BE2C (cell line): ENCODE measurements at places on chromosomes 12 and 14.
A peak's percentile ranks its signal among the peaks of the same experiment; 100 is the strongest.

- DNase-seq, result no peak
Measured at GRCh38 chr12:109592195-109592904, 18.8 kb downstream of the MVK start.

DNA sequence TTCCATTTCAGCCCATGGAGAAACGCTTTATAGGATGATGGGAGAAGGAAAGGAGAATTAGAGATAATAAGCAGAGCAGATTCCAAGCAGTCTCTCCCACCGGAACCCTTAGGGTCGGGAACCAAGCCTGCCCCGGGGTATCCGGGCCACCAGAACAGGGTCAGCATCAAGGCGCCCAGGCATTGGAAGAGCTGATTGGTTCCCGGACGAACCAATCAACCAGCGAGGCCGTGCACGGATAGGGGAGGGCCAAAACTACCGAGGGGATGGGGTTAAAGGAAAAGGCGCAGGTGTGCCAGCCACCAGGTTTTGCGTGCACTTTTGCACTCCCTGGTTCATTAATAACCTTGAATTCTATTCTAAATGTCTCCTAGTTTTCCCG is 1.7 kb downstream of the PPM1H start:
- no peak for DNase-seq

DNA sequence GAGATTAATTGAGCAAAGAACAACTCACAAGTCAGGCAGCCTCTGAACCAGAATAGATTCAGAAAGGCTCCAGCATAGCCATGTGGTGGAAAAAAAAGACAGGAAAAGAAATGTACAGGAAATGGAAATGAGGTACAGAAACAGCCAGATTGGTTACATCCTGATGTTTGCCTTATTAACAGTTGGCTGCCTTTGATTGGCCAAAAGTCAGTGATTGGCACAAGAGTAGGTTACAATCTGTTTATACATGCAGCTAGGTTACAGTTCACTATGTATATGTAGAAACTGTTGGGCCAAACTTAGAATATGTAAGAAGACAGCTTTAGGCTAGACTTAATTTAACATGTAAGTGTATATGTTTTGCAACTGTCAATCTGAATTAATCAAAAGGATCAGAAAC is 118.9 kb downstream of the UNC79 start:
- DNase-seq, result no peak

DNA sequence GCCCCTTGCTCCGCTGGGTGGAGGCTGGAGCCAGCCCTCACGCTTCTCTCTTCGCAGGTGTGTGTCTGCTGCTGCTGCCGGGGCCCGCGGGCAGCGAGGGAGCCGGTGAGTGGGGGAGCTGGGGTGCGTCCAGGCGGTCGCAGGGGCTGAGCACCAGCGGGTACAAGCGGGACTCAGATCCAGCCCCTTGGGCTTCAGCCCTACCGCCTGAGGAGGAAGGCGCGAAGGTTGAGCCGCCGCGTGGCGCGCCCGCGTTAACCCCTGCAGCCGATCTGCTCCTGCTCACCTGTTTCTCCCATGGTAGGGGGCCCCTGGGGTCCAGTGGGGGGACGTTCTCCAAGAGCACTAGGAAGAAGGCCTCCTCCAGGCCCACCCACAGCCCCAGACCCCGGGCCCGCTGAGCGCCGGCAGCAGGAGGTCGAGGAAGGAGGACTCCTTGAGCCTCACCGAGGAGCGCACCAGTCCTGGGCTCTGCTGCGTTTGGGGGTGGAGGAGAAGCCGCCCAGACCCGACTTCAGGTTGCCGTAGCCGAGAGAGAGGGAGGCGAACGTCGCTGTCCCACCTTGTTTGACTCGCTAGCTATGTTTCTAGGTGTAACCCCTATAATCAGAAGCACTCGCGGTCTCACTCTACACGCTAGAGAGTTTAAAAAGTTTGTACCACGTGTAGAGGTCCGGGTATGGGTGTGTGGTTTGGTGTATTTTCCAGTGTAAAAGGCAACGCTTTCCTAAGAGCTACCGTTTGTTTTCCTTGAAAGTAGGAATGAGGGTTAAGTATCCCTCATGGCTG is 834 bp downstream of the COCH start:
- DNase-seq, result no peak

DNA sequence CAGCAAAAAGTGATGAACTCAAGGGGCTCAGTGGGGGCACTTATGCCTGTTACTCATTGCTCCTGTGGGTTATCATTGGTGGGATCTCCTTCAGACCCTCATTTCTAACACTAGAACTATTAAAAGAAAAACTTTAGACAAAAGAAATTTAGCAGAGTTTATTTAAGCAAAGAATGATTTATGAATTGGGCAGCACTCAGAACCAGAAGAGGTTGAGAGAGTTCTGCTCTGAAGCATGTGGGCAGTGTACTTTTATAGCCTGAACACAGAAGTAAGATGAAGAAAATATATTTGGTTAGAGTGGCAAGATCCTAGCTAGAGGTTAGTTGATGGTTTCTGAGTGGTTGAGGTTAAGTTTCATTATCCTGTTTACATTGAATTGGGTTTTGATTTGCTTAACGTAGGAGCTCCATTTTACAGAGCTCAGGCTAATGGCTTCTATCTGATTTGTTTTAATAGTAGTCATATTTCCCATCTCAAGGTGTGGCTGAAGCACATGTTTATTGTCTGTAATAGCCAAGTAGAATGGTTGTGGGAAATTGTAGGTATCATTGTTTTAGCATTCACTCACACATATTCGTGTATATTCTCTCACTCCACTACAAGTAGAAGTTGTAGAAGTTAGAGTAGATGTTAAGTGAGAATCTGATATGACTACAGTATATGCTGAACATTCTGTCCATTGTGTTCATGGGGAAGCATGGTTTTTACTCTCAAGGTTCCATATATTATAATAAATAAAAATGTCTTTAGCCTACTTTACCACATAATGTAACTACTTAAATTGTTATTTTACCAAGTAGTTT is 27.6 kb downstream of the LEMD3 start:
- DNase-seq, result no peak

DNA sequence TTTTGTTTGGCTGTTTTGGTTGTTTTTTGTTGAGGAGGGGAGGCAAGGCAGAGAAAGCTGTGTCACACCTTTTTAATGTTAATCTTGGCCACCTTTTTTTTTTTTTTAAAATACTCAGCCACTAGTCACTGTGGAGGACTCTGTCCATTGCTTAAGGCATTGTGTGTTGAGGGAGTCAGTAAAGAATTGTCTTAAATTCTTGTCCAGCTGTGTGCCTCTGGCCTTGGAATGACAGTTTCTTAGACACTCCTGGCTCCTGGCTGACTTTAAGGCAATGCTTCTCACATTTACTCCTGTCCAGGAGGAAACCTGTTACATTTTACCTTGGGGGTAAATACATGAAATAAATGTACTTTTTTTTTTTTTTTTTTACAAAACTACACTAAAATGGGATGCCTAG is 18.1 kb upstream of the SMCO2 start:
- DNase-seq, result no peak

DNA sequence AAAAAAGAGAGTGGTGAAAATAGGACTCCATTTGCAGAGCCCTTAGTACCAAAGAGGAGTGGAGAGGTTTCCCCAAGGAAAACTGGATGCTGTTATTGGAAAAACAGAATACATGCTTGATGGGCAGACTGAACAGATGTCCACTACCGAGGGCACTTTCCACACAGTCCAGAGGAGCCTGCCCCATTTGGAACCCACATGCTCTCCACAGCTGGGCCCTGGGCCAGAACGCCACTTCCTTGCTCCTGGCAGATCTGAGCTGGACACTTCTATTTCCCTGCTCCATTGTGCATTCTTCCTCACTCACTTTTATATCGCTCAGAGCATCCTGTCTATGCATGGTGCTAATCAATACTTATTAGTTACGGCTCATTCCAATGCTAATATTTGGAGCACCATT is 249.9 kb downstream of the SLC15A4 start:
- no peak for DNase-seq

DNA sequence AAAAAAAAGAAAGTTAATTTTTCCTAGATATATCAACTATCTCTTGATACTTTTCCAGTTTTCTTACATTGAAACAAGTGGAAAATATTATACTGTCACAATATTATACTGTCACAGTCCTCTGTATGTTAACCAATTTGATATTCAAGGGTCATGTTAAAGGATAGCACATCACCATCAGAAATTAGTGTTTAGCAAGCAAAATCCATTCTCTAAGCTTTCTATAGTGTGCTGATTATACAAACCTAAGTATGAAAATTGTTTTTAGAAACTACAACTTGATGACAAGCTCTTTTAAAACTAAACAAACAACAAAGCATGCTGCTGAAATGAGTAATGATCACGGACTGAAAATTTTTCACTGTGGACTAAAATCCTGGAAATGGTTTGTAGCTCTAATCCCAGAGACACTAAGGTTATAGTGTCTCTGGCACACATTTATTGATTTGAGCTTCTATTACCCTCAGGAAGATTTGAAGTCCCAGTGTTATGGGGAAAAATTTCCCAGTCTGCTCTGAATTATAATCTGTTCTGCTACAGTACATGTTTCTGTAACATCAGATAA is 9.7 kb downstream of the SPTSSA start:
- DNase-seq, result no peak

DNA sequence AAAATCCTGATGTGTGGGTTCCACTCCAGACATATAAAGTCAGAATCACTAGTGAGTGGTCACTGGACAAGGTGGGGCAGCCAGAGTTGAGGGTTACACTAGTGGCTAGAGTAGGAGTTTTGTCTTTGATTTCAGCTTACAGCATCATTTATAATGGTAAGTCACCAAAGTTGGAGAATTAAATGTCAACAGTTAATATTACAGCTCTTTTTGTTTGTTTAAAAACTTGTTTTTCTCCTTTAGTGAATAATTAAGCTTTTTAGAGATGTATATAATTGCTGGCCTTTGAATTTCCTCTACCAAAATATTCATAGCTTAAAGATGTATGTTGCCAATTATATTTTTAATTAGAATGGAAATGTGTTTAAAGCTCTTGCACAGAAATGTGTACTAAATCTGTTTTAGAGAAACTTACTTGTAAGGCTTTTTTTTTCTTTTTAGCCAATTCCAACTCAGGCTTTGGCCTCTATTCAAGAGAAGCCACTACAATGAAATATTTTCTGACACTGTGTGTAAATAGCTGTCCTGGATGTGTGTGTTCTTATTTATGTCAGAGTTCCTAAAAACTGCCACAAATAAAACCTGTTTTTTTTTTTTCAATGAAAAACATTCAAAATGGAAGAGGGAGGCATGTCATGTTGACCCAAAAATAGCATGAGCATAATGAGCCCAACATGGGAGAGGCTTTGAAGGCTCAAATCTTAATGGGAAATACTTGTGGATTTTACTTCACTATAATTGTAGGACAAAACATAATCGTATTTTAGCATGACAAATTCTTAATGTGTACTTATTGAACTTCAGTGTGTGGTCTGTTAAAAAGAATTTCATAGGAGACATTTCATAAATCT is 92.2 kb downstream of the TBC1D30 start:
- no peak for DNase-seq

DNA sequence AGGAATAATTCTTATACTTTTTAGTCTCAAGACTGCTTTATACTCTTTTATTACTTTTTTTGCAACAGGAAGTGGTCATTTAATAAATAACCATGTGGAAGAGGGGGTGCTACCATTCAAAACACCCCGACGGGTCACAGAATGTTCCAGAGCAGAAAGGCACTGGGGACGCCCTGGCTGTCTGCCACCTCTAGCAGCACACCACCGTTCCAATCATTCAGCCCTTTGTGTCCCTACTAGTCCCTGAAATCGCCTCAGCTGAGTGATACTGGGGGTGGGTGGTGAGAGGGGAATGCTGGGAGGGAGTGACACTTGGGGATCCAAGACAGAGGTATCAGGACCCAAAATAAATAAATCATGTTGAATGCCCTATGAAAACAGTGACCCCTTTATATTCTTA is 52.4 kb downstream of the MON2 start:
- peak; percentile 30 for DNase-seq

GRCh38 chr12:129339336-129339735 is 486.1 kb downstream of the GLT1D1 start:
- no peak for DNase-seq

DNA sequence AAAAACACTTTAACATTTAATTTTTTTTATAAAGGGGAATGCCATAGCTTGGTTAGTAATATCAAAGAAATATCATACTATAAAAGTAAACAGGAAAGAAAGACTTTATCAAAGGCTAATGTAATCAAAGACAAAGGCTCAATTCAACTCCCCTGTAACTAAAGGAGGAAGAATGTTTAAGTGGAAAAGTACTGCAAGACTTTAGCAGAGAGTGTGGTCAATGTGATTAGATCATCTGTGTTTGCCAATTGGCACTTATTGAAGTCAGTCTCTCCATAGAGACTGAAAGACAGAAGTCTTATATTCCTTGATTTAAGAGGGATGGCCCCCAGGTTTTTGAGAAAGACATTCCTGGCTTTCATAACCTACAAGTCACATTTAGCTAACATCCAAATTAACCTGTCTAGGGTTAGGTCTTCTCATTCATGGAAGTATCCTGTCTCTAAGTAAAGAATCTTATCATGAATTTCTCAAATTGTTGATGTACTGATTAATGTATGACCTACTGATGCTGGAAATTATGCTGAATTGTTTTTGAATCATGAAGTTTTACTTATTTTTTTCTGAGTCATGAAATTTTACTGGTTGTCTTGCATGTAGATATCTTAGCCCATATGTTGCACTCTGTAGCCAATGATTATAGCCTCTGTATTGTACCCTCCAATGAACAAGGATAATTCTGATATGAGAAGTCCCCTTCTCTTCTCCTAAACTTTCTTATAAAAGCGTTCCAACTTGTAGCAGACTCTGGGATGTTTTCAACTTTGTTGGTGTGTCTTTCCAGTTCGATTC is 65.4 kb downstream of the ATXN7L3B start:
- DNase-seq, result no peak

- DNase-seq, result no peak
Measured at GRCh38 chr14:23319746-23320583, 1.3 kb upstream of the PABPN1 start.

DNA sequence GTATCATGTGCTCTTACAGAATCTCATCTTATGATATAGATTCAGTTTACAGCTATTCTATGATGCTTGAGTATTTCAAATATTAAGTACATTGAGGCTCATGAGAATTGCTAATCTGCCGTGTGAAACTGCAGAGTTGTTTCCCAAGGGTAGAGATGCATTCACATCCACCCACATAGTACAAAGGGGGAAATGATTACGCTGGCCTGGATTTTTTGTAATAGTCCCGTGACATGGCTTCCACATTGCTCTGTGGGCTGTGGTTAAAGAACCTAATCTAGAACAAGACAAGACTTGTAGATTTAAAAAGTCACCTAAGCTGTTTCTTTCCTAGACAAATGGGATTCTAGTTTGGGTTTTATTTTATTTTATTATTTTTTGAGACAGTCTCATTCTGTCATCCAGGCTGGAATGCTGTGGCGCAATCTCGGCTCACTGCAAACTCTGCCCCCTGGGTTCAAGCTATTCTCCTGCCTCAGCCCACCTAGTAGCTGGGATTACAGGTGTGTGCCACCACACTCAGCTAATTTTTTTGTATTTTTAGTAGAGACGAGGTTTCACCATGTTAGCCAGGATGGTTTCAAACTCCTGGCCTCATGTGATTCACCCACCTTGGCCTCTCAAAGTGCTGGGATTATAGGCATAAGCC is 13.0 kb upstream of the RIOX1 start:
- DNase-seq, result no peak

GRCh38 chr12:4417455-4417854 is 28.2 kb downstream of the FGF6 start:
- DNase-seq, result no peak
